ENCODE measurements at places on chromosomes 16 and 17.

DNA sequence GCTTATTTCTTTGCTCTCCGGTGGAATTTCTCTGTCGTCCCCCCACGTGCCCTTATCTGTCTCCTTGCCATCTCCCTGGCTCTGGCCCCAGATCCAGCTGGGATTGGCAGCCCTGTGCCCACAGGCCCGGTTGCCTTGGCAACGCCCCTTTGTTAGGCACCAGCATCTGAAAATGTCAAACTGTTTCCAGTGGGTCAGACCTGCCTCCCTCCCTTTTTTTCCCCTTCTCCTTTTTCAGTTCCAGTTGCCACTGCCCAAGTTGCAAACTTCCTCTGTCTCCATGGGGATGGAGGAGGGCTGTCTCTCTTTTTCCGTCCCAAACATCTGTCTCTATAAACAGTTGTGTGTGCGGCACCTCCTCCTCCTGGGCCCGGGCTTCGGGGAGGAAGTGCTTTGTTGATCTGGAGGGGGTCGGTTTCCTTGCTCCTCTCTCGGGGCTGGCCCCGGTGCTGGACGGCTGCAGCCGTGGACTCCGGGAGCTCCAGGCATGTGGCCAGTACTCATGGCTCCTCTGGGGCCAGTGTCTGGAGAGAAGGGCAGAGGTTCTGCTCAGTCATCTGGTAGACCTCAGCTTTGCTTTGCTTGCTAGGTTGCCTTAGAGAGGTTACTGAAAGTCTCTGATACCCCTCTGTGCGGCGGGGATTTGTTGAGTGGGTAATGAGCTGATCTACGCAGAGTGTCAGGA, 35.3 kb downstream of the SOCS3 start:
- no peak for DNase-seq

DNA sequence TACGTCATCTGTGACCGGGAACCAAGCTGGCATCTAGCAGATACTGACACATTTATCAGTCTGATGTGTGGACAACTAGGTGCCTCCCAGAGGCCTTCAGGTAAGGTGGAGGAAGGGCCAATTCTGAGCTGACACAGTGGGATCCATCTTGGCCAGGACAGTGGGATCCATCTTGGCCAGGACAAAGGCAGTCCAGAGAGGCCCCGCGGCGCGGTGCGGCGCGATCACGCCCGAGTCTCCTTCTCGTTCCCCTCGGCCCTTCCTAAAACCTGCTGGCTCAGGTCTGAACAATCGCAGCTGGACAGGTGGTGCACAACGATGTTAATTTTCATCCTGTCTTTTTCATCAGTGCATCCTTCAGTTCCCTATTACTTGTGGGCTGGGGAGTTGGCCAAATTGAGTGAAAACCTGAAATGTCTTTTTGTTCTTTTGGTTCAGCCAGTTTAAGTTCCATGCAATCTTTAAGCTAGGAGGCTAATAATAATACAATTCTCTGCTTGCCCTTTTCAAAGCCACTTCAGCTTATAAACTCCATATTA, 486 bp upstream of the WSB1 start:
- no peak for DNase-seq

- no peak for DNase-seq
These were observed 82.6 kb downstream of the HIC1 start for GRCh38 chr17:2137342-2138098.

- no peak for DNase-seq
These were observed 13.9 kb upstream of the PMP22 start for GRCh38 chr17:15278924-15279477.

DNA sequence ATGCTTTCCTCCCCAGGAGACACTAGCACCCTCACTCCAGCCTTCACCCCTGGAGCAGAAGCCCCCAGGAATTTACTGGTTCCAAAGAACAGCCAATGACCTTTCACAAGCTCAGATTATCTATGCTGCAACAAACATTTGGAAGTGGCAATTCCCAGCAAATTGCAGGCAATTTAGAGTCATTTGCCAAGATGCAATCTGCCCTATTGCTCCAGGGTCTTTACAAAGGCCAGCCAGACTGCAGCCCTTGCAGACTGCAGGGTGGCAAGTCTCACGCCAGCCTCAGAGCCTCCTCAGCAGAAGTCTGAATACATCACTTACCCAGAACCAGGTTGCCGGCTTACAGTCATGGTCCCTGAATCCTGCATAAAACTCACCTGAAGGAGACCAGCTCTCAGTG, 21.8 kb downstream of the AXIN1 start:
- DNase-seq: no peak

- no peak for DNase-seq
These were observed 6.3 kb downstream of the CDIP1 start for GRCh38 chr16:4532238-4532637.

DNA sequence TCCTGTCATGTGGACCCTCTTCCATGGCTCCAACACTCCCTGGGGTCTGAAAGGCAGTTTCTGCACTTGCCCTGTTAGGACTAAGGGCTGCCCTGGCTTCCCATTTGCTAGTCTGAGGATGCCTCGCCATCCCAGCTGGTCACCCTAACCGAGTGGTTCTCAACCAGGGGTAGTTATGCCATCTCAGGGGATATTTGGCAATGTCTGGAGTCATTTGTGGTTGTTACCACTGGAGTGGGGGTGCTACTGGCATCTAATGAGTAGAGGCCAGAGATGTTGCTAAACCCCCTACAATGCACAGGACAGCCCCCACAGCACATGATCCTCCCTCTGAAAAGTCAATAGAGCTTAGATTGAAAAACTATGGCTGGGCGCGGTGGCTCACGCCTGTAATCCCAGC, 26.9 kb upstream of the CDH1 start:
- DNase-seq: no peak

DNA sequence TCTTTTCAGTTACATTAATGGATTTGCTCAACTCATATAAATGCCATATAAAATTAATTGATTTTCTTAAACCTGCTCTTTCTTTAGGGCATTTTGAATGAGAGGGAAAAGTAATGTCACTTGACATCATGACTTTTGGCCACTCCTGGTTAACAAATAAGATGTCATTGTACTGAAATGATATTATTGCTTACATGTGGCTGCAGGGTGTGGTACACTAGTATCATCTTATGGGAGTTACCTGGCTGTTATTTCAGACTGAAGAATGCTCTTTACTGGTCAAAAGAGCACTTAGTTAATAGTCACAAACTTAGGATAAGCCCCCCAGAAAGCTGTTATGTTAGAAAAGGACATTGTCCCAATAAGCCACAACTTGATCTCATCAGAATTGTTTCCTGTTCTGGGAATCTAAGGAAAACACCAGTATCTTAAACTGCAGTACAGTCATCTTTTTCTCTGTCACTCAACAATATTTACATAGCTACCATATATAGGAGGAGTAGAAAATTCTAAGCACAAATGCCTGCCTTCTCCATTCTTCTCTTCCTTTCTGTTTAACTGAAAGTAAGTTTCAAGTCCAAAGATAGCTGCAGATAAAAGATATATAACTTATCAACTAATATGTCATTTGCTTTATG, 53.9 kb upstream of the MRC2 start:
- no peak for DNase-seq

Data from NCI-H2081 treated with DMSO at 0.1 percent for 48 hours (cell line).